ENCODE measurements at places on chromosomes 4 and X.

- DNase-seq: peak; percentile 41
Observed at GRCh38 chrX:67568769-67569168, 24.9 kb downstream of the AR start.

DNA sequence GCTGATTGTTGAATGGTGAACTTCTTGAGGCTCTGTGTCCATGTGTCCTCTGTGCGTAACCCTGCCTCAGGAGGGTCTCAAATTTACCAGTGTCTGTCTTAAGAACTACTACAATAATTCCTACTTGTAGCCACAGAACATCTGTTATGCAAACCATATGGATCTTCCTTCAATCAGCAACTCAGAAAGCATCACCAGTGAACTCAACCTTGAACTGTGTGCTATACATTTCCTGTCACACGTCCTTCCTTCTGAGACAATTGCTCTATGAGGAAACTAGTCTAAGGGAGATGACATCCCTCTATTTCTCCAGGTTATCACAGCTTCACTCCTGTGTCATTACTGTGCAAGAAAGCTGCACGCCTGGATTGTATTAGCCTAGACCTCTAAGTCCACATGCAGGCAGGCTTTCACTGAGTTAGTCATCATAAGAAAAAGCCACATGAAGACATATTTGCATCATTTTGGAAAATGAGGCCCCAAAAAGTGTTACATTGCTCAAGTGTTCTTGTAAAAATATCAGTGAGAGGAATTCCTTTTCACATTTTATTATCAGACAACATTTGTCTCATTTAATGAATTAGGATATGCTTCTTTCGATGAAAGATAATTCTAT lies 157.8 kb downstream of the AFF2 start:
- DNase-seq: no peak

DNA sequence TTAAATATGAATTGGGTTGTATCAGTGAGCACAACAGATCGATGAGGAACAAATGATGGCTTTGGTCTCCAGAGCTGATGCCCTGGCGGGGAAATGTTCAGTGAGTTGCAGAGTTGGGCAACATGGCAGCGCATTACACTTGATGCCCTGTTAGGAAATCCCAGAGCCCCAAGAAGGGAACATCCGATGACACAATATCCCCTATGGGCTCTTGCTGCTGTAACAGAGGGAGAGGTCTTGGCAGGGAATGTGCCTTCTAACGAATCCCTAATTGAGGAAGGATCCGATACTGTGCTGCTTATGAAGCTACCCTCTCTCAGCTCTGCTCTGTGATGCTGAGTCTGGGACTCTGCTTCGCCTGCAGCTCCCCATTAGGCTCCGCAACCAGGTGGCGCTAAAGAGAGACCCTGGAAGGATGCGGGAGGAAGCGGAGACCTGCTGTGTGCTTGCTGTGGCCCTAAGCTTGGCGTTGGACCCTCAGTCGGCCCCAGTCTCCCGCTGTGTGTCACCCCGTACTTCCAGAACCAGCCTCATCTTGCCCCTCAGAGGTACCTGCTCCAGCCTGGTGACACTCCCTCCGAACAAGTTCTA lies 38.9 kb downstream of the PDHA1 start:
- DNase-seq: peak; percentile 35

DNA sequence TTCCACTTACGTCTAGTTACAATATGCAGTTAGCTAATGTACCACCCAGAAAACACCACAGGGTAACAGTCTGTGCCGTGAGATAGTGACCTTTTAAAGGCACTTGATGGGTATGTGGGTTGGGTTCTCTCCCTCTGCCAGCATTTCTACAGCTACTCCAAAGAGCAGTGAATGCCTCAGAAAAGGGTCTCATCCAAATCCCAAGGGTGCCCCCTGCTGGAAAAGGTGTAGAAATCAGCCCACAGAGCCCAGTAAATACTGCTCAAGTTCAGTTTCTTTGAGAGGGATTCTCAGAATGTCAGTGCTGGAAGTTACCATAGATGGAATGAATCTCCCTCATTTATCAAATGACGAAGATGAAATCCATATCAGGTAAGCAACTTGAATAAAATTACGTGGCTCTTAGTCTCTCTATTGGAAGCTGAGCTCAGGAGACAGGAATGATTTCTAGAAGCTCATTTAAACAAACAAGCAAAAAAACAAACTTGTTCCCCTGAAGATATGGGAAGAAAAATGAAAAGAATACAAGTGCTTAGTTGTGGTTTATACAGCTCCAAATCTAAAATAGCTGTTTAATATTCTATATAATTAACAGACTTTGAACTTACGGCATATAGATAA lies 9.5 kb downstream of the RNF175 start:
- DNase-seq: peak; percentile 76

- no peak for DNase-seq
Observed at GRCh38 chrX:1751781-1752180, 136.9 kb downstream of the ASMT start.

Measured in iris pigment epithelial cell (primary cell).